Hepatic stellate cell (primary cell): ENCODE measurements at places on chromosomes 7 and 10.

DNA sequence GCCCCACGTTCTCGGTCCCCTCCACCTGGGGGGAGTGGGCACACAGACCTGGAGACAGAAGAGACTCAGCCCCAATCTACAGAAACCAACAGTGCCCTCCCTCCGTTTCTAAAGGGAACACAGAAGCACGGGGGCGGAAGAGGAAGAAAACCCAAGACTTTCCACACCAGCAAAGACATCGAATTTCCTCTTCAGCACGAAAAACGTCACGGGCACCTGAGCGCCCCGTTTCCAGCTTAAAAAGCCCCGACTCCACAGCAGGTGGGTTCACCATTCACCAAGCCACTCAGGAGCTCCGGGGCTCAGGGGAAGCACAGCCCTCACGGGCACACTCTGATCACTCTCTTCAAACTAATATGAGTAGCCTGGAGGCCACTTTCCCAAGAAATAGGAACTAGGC is 19.6 kb downstream of the NUDT1 start:
- DNase-seq: no peak

- no peak for DNase-seq
Observed at GRCh38 chr10:133271521-133272300, 5.0 kb downstream of the ADAM8 start.

- peak; percentile 43 for DNase-seq
Observed at GRCh38 chr10:22554461-22555182, 159.8 kb downstream of the PIP4K2A start.

DNA sequence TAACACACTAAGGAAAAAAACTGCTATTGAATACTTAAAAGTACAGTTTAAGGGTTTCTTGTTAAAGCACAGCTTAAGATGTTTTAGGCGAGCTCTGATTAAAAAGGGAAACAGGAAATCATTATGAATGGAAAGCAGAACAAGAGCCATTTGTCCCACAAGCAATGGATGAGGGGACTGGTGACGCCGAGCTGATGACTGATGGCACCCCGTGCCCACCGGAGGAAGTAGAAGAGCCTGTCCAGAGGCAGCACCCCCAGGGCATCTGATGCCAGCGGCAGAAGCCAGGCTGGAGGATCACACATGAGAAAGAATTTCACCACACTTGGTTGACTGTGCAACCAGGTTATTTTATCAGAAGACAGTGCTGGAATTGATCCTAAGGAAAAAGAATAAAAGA is 15.0 kb upstream of the INSIG1 start:
- no peak for DNase-seq

DNA sequence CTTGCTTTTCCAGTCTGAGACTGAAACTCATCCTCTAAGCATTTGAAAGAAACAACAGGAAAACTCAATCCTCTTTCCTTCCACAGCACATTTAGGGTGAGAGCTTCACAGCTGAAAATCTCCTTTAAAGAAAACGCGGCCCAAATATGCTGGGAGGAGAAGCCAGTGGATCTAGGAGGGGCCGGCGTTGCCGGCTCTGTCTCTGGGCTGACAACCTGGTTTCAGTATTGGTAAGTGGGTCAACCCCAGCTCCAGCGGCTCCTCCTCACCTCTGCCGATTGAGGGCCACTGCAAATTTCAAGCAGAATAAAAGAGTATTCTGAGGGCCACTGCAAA is 75.3 kb upstream of the CPXM2 start:
- DNase-seq: no peak

DNA sequence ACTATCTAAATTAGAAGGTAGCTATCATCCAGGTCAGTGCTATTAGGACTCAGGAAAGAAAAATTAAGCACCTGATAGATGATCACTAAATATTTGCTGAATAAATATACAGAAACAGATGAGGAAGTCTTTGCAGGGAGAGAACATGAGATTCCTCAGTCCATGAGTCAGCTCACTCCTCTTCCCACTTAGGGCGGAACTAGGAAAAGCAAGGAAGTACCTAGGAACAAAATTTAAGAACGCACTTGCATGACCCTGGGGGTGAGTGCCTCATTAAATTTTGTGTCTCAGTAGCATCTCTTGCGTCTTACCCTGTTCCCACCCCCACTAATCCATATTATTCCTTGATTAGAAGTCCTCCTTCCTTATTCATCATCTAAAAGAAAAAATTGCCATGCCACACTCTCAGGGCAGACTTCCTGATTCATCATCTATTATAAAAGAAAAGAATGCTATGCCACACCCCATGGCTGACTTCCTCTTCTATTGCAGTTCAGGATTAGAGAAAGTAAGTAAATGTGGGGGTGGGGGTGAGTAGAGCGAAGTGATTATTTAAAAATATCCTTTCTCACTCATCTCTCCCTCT is 208.8 kb downstream of the THSD7A start:
- DNase-seq: no peak

- peak; percentile 32 for DNase-seq
Observed at GRCh38 chr10:74293686-74294371, 142.8 kb downstream of the ADK start.

- no peak for DNase-seq
Observed at GRCh38 chr10:97549587-97550322, 22.8 kb upstream of the ANKRD2 start.

- DNase-seq: no peak
Observed at GRCh38 chr7:85630904-85631600, 444.2 kb upstream of the SEMA3D start.

GRCh38 chr10:121104476-121105111 is 253.4 kb downstream of the WDR11 start:
- DNase-seq: no peak

DNA sequence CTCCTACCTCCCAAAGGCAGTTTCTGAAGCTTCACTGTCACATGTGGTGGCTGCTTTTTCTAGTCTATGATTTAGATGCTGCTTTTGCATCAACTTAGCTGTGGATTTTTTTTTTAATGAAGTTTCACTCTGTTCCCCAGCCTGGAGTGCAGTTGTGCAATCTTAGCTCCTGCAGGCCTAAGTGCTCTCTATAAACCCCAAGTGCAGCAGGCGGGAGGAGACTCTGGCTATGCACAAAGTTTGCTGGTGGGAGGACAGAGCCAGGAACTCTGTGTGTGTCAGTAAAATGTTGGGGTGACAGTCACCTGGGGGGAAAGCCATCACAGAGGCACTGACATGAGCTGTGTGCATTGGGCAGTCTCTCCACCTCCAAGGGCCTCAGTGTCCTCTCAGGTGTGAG is 138.8 kb upstream of the FAM20C start:
- no peak for DNase-seq

GRCh38 chr7:155788616-155789000 is 23.7 kb downstream of the SHH start:
- no peak for DNase-seq

DNA sequence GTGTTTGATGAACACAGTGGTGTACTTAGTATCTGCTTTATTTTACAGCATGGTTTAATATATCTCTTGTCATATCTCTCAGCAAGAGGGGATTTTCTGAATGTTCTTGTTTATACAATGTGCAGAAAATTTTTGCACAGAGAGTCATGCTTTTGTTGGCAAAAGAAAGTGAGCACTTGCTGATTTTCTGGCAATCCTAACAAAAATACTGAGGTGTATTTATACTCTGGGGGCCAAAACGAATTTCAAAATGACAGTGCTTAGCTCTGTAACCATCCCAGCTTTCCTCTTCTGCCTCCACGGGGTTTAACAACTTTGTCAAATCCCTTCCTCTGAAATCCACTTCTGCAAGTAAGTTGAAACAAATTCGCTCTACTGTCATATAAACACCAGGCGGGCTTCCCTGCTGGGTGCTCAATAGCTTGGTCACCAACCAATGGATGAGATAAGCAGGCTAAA is 169.2 kb downstream of the NOC3L start:
- peak; percentile 12 for DNase-seq

- DNase-seq: peak; percentile 87
Observed at GRCh38 chr10:79101560-79102497, 33.1 kb downstream of the ZMIZ1 start.

DNA sequence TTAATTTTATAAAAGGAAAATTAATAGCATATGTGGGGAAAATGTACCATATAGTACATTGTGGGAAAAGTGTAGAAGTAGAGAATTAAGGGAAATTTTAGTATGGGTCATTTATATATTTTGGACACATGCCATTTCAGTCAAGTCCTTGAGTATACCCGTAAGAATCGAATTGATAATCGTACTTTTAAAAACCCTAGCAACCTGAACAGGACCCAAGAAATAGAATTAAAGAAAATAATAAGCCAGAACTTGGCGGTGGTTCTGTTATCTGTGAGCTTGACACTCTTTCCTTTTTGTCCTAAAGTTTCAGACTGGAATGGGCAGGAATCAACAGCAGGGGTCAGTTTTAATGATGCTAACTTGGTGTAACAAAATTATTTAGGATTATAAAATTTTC is 221.0 kb downstream of the CDK14 start:
- no peak for DNase-seq

DNA sequence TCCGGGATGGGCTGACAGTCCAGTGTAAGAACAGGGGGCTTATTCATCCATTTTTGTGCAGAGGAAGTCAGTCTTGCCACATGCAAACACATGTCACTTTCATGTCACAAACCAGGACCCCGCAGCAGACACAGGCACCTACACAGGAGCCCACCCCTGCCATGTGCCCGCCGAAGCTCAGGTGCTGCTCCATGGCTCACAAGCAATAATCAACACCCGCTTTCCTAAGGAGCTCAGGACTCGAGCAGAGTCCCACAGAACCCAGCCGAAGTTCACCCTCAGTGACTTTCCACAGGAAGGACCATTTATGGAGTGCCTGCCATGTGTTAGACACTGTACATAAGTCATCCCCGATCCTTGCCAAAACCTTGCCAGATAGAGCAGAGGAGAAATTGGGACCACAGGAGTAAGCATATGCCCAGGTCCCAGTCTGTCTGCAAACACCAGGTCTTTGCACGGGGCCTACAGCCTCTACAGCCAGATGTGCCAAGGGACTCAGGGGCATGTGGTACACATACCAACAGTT is 99.4 kb downstream of the EBF3 start:
- peak; percentile 43 for DNase-seq

DNA sequence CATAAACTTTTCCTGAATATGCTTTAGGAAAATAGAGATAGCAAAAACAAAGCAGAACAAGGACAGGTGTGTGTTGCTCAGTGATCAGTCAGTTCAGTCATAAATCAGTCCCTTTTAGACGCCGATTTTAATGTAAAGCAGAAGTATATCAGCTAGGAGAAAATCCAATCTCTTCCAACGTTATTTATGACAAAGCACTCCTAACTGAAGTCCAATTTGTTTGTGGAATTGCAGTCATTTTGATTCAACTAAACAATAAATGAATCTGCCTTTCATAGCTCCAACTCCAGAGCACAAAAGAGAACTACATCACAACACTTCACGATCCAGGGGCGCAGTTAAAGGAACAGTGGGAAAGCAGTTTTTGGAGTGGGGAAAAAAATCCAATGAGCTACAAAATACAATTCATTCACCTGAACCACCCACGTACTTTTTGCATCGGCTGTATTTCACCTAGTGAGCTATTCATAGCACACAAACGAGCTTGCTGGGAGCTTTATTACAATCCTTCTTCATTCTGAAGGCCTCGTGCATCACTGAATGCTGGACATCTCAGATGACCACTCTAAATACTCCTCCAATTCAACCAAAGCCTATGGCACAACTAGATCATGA is 151.3 kb downstream of the LRRN3 start:
- no peak for DNase-seq
